C1 segment of cervical spinal cord (tissue), 14 donors: ENCODE measurements at places on chromosomes 12 and 14.
A peak's percentile ranks its signal among the peaks of the same experiment; 100 is the strongest.

- DNase-seq = no peak
Measured at GRCh38 chr14:104545151-104545941, 34.2 kb upstream of the C14orf180 start.

GRCh38 chr12:105502426-105502930, 172.0 kb downstream of the C12orf75 start:
- no peak for DNase-seq

GRCh38 chr12:39632670-39633069, 13.1 kb upstream of the ABCD2 start:
- DNase-seq = no peak

DNA sequence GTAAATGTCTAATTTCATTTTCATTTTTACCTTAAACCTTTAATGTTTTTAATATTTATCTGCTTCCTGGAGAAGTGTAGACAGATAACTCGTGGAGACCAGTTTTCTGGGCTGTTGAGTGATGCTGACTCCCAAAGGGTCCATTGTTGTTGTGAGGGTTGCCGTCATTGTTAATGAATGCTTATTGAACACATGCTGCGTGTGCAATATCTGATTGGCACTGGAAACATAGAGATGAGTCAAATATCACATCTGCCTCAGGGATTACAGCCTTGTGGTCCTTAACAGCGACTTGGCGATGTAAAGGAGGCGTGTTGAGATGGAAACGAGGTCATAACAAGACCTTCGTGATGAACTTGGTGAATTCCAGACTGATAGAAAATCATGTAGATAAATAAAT, 85.9 kb downstream of the FBXW8 start:
- DNase-seq = no peak

GRCh38 chr14:70640938-70641547, 673 bp upstream of the TTC9 start:
- no peak for DNase-seq

DNA sequence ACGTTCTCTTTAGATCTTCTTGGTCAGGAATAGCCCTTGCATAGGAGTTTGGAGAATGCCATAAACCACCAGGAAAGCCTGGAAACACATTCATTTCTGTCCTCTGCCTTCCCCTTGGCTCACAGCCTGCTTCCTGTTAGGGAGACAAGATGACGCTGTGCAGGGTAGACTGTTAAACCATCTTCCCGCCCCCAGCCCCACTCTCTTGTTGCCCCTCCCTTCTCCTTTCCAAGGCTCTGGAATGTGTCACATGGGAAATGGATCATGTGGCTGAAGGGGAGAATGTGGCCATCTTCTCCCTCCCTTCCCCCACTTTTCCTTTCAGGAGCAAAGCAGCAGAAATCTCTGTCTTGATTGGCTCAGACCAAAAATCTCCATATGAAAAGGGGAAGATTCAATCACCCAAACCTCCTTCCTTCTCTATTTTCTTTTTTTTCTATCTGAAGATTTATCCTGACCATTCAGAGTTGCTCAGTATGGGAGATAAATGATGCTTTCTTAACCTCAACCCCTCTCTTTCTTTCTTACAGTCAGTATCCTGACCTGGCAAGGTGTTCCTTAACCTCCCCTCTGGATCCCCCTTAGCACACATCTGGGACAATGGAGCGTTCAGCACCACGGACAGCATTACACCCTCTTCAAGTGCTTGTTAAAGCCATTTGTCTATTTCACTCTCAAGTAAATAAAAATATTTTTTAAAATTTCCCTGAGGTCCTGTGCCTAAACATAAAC, 11.4 kb downstream of the GPR19 start:
- DNase-seq = no peak

- no peak for DNase-seq
Measured at GRCh38 chr14:52082903-52083302, 14.0 kb upstream of the NID2 start.

DNA sequence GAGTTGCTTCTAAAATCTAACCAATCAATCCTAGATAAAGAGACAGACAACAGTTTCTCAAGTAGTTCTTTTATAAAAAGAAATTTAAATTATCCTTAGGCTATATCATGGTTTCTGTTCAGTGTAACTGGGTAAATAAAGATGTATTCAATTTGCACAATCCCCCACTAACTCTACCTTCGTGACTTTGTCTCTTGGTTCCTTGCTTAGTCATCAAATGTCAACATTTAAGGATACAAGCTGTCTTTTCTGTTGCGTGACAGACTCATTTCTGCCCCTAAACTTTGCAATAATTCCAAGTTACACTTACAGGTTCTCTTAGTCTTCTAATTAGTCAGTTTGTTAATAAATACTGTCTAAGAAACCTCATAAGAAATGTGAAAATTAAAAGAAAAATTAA, 50.6 kb downstream of the SCAF11 start:
- no peak for DNase-seq

DNA sequence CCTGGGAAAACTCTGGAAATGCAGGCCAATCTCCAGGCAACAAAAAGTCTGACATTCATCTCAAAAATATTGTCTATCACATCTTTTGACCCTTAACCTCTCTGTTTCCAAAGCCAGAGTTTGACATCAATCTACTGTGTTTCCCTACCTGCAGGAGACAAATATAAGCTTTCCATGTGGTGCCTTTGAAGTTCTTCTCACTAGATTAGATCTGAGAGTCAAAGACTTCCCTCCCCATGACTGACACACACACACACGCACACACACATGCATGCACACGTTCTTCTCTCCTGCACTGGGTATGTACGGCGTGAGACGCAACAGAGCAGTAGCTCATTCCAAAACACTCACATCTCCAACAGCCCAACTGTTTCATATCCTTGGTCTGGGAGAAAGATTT, 8.1 kb upstream of the ITPR2 start:
- DNase-seq = no peak

- DNase-seq = no peak
Measured at GRCh38 chr14:57957441-57957840, 91.5 kb upstream of the SLC35F4 start.

DNA sequence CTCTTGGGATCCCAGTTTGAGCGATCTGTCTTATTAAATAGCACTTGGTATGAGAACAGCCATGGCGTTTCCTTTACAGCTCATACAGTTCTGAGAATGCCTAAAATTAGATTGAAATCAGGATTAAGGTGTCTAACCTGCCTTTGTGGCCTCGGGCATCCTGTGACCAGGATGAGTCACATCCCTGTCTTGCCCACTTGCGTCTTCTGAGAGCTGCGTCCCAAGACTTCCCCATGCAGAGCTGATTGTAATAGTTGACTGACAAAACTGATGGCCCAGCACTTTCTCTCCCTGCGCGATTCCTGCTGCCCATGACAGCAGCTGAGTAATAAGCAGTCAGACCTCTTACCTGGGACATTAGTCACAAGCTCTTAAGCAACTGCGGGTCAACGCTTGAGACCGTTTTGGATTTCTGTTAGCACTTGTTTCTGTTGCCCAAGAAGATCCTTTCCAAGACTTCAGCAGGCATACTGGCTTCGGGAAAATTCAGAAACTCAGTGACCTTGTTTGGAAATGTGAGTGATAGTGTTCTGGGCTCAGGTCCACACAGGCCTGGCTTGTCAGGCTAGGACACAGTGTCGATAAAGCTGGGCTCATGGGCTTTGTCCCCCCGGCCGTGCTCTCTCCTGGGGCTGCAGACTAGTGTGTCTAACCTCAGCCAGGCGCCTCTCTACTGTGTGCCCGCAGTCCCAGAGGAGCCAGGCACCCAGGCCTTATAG, 169.9 kb upstream of the HIF1A start:
- peak; percentile 59 for DNase-seq

DNA sequence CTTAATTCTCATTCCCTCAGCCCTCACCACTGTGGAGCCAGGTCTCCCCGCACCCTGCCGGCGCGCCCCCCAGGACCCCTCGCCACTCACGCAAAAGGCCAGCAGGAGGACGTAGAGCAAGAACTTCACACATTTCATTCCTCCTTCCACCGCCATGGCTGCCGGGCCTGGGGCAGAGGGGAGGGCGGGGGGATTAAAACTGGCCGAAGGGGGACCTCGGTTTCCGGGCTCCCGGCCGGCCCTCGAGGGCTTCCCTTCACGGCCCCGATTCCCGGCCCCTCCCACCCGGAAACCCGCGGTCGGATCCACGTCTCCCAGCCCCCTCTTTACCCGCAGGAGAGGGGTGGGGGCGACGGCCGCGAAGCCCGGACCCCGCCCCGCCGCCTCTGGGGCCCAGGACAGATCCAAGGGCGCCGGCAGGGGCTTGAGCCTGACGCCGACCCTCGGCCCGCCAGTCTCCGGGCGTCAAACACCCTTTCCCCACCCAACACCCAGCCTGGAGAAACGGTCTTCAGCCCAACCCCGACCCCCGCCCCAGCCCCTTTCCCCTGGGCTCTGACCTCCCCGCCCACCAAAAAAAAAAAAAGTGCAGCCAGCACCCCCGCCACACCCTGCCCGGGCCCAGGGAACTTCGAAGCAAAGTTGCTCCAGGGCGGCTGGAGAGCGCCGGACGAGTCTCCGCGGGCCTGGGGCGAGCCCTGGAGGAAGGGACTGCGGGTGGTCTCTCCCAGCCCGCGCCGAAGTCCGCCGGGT, 447 bp downstream of the CD63 start:
- peak; percentile 61 for DNase-seq

DNA sequence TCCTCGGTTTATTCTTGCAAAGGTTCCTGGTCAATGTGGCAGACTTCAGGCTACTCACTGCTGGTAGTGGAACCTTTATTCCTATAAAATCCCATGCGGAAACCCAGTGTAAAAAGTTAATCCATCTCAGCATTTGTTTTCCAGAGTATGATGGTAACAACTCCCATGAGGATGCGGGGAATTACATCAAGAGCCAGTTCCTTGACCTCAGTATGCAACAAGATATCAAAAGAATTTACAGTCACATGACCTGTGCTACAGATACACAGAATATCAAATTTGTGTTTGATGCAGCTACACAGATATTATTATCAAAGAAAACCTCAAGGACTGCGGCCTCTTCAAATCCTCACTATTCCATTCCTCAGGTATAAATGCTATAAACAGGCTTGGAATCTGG, 19.3 kb downstream of the CPM start:
- no peak for DNase-seq

- DNase-seq = no peak
Measured at GRCh38 chr12:19261773-19262172, 132.2 kb downstream of the PLEKHA5 start.
